KG1 (cell line): ENCODE measurements at places on chromosomes 1 and 21.

- DNase-seq, result no peak
Observed at GRCh38 chr21:41319273-41319672, 2.7 kb downstream of the FAM3B start.

GRCh38 chr1:170662561-170663403 lies 1.1 kb upstream of the PRRX1 start:
- DNase-seq, result no peak

- DNase-seq, result no peak
Observed at GRCh38 chr1:199403531-199404116, 623.9 kb upstream of the NR5A2 start.

- no peak for DNase-seq
Observed at GRCh38 chr1:77639557-77640069, 42.8 kb downstream of the ZZZ3 start.

GRCh38 chr1:205443585-205444299 lies 12.1 kb downstream of the BLACAT1 start:
- DNase-seq, result no peak

DNA sequence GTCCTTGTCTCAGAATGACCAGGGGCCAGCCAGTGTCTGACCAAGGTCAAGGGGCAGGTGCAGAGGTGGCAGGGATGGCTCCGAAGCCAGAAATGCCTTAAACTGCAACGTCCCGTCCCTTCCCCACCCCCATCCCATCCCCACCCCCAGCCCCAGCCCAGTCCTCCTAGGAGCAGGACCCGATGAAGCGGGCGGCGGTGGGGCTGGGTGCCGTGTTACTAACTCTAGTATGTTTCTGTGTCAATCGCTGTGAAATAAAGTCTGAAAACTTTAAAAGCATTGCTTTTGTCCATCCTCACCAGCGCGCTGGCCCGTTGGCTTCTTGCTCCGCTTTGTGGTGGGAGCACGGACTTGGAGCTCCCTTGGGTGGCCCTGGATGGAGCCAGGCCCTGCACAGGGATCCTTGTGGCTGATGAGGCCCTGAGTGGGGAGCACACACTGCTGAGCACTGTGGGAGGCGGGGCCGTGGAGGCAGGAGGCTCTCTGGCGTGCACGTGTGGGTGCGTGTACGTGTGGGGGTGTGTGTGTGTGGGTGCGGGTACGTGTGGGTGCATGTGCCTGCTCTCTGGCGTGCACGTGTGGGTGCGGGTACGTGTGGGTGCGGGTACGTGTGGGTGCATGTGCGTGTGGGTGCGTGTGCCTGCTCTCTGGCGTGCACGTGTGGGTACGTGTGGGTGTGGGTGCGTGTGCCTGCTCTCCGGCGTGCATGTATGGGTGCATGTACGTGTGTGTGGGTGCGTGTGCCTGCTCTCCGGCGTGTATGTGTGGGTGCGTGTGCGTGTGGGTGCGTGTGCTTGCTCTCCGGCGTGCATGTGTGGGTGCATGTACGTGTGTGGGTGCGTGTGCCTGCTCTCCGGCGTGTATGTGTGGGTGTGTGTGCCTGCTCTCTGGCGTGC lies 18.0 kb downstream of the RNF223 start:
- no peak for DNase-seq

DNA sequence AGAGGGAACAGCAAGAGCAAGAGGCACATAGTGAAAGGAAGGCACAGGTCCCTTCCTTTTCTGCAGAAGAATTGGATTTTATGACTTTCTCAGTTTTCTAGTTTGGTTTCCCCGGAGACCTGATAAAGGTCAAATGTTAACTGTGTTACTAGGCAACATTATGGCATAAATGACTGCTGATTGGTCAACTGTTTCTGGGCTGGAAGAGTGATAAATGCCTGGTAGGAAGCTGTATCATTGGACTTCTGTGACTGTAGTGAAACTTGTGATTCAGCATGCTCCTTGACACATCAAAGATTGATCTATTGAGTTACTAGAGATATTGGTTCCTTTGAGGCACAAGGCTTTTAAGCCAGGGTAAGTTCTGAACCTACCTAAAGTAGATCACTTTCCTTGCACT lies 55.7 kb downstream of the LRRC8C start:
- no peak for DNase-seq

GRCh38 chr1:76314730-76315129 lies 240.2 kb downstream of the ST6GALNAC3 start:
- no peak for DNase-seq

DNA sequence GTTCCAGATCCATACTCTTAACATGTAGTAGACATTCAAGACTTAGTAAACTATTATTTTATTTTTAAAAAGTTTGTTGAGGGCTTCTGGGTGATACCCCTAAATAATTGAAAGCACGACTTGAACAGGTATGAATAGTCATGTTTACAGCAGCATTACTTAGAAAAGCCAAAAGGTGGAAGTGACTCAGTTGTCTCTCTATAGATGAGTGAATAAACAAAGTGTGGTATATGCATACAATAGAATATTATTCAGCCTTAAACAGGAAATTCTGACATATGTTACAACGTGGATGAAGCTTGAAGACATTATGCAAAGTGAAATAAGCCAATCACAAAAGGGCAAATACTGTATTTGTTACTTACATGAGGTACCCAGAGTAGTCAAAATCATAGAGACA lies 26.5 kb downstream of the TSNAX start:
- DNase-seq, result no peak

DNA sequence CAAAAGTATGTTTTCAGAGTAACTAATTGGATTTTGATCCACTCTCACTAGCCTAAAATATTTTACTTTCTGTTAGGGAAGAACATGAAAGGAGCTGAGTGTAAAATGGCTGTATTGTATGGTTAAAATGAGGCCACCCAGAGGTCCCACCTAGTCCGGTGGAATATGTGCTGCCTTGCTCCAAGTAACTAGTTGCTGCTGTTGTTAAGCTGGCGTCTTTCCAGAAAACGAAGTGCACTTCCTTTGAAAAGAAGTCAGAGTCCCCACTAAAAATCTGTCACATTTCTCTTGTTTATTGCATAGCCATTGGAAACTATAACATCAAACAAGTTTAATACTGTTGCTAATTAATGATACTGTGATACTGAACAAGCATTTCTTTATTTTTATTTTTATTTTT lies 3.2 kb downstream of the SLC25A33 start:
- no peak for DNase-seq

DNA sequence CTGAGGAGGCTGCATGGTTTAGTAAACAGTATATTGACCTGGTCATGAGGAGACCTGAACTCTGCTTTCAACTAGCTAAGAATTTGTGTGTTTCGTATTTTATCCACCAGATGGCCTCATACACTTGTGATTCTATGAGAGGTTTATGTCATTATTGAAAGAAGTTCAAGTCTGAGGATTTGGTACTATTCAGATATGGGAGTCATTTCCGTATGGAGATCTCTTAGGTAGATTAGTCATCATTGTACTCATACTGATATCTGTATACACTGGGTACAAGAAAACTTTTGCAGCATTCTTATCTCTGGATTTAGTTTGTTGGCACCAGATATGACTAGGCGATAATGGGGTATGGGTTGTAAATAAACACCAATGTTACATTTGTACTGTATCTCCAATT lies 26.6 kb downstream of the ATF6 start:
- peak; percentile 24 for DNase-seq

DNA sequence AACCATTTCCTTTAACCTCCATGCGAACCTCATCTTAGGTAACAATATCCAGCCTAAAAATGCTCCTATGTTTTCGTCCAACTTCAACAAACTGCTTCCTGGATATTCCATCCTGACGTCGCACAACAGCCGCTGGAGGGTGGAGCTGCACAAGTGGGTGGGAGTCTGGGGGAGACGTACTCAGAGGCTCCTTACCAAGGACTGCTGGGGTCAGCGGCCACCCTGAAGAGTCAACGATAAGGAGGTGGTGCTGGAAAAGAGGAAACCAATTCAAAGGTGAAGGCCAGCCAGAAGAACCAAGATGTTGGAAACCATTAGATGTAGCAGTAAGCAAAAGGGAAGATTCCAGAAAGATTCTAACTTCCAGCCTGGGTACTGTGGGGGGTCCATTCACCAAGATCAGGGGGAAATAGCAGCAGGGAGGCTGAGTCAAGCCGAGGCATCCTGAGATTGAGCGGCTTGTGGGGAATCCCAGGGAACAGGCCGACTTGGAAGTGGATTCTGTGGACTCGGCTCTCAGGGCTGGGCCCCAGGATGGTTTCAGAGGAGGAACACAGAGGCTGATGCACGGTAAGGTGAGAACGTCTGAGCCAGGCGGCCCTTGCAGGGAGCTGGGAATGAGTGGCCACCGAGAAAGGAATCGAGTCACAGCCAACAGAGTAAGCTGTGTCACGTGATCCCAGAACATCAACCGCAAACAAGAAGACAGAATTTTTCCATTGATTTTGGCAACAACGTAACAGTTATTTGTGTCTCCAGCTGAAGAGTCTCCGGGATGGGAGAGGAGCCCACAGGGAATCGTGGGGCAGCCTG lies 375.7 kb downstream of the NPHP4 start:
- no peak for DNase-seq

DNA sequence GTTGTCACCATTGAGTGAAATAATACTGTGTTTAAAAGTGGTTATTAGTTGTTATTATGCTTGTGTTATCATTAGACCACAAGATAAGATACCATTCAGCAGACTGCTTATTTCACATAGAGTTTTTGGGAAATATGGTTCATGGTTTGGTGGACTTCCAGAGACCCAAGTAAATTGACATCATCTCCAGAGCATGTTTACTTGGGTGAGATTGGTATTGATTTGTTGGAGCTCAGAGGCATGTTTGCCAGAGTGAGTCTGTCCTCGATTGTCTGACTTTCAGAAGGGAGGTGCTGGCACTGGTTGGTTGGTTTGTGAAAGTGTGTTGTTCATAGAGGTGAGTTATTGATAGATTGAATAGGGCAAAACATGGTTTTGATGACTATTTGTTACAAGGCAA lies 291.4 kb downstream of the TGFB2 start:
- DNase-seq, result no peak

DNA sequence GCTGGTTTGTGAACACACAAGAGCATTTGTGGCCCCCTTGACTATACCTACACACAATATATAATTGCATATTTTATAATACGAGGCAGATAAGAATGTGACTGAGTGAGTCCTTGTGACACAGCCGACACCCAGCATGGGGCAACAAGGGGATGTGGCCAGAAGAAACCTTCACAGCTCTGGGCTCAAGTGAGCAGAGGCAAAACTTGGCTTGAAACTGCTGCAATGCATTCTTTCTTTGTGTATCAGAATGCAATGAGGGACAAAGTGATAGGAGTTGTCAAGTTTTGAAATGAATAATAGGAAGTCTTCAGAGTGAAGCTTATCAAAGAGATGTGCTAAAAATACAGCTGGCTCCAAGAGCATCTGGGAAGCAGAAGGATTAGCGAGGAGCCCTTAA lies 124.0 kb upstream of the C8B start:
- no peak for DNase-seq

DNA sequence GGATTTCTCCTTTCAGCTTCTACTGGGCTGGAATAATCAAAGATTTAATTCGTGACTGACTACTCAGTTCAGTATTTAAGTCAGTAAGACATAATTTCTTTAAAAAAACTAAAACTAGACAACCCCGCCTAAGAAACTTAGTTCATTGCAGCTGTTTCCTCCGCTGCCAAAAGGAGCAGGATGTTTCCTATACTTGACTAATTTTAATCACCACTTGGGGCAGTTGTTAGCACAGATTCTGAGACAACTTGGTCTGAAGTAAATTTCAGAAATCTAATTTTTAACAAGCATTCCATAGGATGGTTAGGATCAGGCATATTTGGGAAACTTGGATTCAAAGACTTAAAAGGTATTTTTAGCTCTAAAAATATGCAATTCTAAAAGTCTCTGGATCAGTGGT lies 34.0 kb downstream of the EPRS1 start:
- DNase-seq, result no peak

DNA sequence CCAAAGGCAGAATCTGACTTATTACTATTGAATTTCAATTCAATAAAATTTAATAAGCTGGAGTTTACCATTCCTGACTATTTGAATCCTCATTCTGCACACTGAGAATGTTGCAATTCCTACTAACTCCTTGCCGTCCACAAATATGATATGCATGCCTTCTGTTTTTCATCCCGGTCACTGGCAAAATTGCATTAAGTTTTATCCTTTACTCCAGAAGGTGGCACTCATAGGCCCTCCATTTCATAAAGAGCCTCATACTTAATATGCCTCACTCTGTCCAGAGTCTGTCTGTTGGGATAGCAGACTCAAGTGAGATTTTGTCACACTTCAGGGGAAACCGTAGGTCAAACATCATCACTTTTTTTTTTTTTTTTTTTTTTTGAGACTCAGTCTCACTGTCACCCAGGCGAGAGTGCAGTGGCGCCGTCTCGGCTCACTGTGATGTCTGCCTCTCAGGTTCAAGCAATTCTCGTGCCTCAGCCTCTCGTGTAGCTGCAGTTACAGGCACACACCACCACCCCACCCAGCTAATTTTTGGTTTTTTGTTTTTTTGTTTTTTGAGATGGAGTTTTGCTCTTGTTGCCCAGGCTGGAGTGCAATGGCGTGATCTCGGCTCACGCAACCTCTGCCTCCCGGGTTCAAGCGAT lies 27.3 kb downstream of the F11R start:
- DNase-seq, result no peak

DNA sequence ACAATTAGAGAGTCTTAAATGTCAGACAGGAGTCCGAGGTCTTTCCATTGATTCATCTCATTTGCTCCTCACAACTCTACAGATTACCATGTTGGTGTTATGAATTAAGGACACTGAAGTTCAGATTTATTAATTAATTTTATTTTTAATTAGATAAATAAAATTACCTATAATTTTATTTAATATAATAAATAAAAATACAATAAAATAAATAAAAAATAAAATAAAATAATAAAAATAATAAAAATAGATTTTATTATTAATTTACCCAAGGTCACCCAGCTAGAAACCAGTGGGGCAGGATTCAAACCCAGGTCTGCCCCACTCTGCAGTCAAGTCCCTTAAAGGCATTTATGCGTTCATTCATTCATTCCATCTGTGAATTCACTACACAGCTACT lies 72.2 kb downstream of the VWA5B1 start:
- DNase-seq, result no peak

- DNase-seq, result no peak
Observed at GRCh38 chr1:1605724-1606123, 5.8 kb upstream of the FNDC10 start.

DNA sequence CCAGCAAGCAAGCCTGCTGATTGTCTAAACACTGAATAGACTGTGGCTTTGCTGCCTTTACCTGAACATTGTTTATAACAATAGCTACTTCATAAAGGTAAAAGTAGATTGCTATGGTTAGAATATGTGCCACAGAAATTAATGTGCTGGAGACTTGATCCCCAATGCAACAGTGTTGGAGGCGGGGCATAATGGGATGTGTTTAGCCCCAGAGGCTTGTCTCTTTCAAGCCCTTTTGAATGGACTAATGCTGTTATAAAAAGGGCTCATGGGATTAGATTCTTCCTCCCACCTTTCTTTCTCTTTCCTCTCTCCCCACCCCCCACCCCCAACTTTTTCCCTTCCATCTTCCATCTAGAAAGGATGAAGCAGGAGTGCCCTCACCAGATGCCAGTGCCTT lies 80.2 kb upstream of the PPP2R5A start:
- DNase-seq, result no peak

GRCh38 chr1:245576323-245576722 lies 421.5 kb downstream of the KIF26B start:
- DNase-seq, result no peak

- peak; percentile 52 for DNase-seq
Observed at GRCh38 chr1:175072099-175072951, 4.7 kb downstream of the TNN start.

- no peak for DNase-seq
Observed at GRCh38 chr1:165047994-165048393, 308.5 kb downstream of the LMX1A start.

- no peak for DNase-seq
Observed at GRCh38 chr1:16151995-16152384, 3.9 kb downstream of the EPHA2 start.
